ENCODE measurements at places on chromosomes 4 and X. TPM values are rescaled to one million over a fixed set of nuclear protein-coding genes. Genes with fewer than 3 reads are reported as not detected.

DNA sequence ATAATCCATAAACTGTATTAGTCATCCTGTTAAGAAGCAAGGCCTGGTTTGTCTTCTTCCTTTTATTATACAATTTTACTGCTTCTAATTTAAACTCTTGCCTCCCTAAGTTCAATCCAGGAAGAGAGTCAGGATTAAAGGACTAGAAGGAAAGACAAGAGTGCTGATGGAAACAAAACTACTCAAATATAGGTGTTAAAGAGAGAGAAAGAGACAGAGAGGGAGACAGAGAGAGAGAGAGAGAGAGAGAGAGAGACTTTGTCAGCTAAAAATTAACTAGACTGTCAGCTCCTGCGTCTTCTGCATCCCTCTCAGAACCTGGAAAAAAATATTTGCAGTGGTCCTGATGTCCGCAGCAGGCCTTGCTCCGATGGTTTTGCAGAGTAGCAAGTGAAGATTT is 13.5 kb upstream of the FGG start:
- DNase-seq: no peak

- DNase-seq: no peak
These were observed 129.6 kb upstream of the QRFPR start for GRCh38 chr4:121510341-121510874.

- peak; percentile 31 for DNase-seq
These were observed 16.8 kb downstream of the MEPE start for GRCh38 chr4:87849612-87850011.

DNA sequence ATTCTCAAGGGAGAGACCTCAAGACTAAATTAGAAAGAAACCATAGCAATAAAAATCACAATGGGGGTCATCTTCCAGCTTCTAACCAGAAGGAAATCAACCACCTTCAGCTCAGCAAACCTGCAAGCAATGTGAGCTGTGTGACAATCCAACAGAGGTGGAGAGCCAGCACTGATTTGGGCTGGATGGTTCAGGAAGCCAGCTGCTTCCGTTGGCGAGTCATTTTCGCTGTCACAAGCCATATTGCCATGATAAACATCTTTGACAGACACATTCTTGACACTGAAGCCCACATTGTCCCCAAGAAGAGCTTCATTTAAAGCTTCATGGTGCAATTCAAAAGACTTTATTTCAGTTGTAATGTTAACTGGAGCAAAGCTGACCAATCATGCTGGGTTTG is 22.7 kb downstream of the F8A1 start:
- no peak for DNase-seq

CSAG2 gene
- not detected for total RNA-seq

Data from astrocyte (in vitro differentiated cells and primary cell).